ENCODE measurements at places on chromosomes 6 and 20.

- no peak for DNase-seq
These were observed 259.1 kb upstream of the FERMT1 start for GRCh38 chr20:6381887-6382286.

DNA sequence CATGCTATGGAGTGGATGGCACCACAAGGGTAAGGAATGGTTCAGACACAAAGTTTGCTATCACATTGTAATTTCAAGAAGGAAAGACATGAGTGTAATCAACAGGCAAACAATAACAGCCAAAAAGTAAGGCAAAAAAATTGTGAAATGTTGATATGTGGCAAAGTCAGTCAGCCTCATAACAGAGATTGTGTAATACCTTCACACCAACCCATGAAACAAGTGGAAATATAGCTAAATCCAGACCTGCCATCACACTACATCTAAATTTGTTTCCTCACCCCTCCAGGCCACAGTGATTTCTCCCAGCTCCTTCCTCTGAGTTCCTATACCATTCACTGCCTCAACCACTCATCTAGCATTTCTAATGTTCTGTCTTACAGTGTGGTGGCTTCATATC is 37.3 kb downstream of the SIM1 start:
- no peak for DNase-seq

GRCh38 chr6:29461021-29461814 is 4.3 kb downstream of the OR2H1 start:
- DNase-seq, result no peak

DNA sequence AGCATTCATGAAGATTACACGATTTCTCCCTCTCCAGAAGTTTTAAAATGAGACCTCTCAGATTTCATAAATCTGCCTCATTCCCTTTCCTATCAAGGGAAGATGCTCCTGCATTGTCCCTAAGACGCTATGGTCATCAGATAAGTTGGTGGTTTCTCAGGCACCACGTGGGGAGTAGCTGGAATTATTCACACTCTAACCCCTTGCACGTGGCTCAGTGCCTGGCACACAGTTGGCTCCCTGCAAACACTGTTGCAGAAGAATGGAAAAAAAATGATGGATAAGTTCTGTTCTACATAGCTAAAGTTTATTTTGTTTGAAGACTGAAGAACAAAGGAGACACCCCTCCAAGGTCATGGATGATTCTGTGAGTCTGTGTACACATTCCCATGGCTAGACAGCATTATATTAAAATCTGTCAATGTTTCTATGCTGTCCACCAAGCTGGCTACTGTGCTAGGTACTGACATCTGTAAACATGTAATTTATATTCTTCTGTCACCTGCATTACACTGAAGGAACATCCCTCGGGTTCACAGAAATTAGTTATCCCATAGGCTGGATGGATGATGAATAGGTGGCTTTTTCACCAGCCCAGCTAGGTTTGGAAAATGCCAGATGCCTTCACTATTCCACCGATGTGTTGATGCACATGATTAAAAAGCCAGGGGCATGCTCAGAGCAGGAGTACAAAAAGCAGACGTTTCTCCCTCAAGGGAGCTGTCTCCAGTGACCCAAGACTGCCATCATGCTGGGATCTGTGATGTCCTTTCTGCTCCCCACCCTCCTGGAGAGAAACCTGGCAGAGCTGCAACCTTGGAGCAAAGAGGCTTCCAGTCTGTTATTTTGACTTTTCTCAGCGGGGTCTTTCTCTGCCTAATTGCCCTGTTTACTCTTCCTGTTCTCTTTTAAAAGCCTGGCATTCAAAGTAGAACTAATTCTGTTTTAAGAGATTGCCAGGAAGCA is 610.5 kb downstream of the UTRN start:
- DNase-seq, result no peak

GRCh38 chr6:92756912-92757311 is 662.4 kb downstream of the EPHA7 start:
- DNase-seq, result no peak

- no peak for DNase-seq
These were observed 2.3 kb upstream of the TRAM2 start for GRCh38 chr6:52579006-52579660.

GRCh38 chr6:100283285-100283684 is 181.4 kb downstream of the SIM1 start:
- no peak for DNase-seq

DNA sequence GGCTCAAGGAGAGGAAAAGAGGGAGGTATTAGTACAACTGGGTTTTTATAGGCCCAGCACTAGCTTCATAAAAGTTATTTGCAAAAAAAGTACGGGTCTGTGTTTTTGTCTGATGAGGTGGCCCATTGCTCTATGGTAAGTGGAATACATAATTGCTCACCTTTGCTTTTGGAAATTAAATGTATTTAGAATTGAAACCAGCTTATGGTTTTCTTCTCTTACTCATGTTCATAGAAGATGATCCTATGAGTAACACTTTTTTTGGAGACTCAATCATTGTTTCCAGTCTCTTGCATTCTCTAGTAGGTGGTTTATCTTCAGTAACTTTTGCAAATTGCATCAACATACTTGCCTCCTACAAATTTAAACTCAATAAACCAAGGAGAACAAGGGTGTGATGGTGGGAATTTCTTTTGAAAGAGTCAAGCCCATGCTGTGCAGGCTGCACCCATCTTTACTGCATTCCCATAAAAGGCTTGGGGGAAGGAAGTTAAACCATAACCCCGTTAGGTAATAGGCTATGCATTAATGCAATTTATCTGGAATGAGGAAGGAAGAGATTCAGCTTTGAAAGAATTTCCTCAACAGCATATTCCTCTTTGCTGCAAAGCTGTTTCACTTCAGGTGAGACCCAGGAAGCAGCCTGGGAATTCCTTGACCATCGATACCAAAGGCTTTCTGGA is 48.5 kb upstream of the EDN1 start:
- no peak for DNase-seq

DNA sequence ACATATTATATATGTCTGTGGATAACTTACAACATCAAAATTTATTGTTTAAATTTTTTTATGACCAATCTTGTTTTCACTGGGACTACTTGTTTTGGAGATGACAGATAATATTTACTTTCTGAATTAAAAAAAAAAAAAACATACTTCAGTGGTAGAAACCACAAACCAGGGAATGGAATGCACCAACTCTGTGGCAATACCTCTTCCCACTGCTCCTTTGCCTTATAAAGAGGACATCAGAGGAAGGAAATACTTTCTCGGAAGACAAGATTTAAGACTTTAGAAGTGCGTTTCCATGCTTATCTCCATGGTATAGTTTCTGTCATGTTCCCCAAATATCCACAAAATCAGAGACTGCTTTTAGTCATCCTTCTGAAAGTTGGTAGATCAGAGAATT is 1241.1 kb upstream of the EYS start:
- DNase-seq, result no peak

DNA sequence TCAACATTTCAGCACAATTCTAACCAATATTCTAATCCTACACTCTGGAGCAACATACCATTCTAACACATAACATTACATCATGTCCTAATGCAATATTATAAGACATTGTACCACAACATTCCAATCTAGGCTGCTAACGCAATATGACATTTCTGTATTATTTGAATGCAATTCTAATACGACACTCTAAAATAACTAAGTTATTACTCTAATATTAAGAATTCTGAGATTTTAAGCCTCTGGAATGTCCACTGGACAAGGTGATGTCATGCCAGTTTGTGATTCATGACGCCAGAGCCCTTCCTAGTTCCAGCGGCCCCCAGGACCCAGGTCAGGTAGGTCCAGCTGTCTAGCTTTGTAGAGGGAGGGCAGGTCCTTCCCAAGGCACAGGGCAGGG is 69.7 kb upstream of the SIRPA start:
- no peak for DNase-seq

- DNase-seq, result no peak
These were observed 187.3 kb upstream of the FOXA2 start for GRCh38 chr20:22771706-22772105.

DNA sequence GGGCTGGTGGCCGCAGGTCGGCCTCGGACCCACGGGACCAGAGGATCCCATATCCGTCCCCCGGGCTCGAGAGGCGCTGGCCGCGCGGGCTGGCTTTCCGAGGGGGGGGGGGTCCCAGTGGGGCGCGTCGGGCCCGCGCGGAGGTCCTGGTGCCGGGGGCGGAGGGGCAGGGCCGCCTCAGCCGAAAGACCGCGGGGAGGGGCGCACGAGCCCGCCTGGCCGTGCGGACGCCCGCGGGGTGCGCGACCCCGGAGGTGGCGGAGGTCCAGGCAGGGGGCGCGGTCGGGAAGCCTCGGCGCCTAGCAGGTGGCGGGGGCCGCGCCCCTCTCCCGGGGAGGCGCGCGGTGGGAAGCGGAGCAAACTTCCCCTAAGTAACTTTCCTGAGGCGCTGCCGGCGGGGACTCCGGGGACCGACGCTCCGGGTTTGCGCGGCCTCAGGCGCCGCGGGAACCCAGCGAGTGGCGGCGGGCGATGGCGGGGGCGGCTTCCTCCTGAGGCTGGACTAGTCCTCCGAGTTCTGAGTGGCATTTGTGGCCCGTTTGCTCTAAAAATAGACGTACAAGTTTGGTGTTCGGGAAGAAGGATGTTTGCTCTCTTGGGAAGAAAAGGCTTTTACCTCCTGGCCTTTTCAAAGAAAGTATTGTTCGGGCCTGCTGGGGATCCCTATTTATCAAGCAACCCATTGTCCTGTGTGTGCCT is 26.5 kb upstream of the BTBD3 start:
- DNase-seq, result peak; percentile 68

DNA sequence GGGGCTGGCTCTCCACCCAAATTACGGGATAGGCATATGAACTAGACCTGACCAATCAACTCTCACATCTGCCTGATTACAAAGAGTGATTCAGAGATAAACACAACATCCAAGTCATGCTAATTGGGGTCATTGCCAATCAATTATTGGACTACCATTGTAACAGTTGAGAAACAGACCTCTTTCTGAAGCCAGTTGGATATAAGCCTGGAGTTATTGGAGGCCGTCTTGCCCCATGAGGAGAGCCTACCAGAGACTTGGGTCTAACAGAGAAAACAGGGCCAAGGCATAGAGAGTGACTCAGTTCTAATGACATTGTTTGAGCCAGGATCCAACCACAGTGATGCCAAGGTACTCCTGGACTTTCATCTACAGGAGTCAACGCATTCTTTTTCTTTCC is 39.4 kb upstream of the HIVEP2 start:
- DNase-seq, result no peak

DNA sequence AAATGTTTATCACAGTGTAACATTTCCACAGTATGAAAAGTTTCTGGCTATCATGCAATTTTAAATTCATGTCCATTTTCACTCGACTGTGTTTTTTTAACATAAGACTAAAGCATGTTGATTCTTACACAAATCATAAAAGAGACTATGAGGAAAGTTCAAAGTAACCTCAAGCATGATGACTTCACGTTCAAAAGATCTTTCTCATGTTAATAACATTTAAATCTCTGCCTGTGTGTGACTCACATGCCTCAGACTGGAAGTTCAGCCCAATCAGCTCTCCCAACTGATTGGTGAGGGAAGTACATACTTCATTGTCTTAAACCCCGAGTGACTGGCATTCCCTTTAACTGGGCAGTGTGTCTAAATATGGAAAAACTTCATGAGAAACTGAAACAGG is 37.4 kb downstream of the ATXN1 start:
- no peak for DNase-seq

- no peak for DNase-seq
These were observed 42.7 kb upstream of the TNFRSF21 start for GRCh38 chr6:47352194-47352920.

GRCh38 chr6:168496139-168496996 is 55.4 kb downstream of the SMOC2 start:
- no peak for DNase-seq

- DNase-seq, result peak; percentile 39
These were observed 181.6 kb upstream of the ECI2 start for GRCh38 chr6:4316867-4317400.

DNA sequence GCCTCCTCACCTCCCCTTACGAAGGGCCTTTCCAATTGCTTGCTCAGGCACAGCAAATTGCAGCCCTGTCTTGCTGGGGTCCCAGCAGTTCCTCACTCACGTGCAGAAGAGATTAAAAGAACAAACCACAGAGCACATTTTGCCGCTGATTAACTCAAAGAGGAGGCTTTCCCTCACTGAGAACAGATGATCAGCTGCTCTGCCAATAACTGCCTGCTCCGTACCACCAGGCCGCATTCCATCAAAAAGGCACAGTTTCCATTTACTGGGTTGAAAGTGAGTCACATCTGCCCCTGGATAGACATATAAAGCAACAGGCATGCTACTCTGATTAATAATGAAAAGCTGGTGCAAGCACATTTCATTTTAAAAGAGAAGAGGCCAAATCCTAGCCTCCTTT is 446.8 kb downstream of the PTPRT start:
- DNase-seq, result no peak

GRCh38 chr6:92024110-92024509 is 1395.2 kb downstream of the EPHA7 start:
- DNase-seq, result no peak

DNA sequence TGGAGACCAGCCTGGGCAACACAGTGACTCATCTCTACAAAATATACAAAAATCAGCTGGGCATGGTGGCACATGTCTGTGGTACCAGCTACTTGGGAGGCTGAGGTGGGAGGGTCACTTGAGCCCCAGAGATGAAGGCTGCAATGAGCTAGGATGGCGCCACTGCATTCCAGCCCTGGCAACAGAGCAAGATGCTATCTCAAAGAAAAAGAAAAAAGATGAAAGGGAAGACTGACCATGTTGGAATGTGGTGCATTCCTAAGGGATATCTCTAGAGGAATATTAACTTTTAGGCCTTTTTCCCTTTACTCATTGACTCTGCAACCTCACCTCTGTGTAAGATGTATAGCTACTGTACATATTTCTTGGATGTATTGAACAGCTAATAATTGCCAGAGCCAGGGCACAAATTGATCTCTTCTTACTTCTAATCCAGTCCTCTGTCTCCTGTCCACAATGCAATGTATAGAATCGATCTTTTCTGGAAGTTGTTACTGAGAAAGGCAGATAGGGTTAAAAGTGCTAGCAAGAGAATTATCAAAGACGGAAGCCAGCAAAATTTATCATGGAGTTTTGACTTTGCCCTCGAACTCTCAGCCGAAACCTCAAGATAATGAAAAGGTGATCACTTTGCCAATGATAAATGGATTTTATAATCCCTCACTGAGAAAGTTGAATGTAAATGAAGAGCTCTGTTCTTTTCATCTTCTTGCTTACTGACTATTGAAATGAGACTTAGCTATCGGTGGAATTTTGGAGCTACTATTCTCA is 46.3 kb downstream of the GCNT2 start:
- no peak for DNase-seq

DNA sequence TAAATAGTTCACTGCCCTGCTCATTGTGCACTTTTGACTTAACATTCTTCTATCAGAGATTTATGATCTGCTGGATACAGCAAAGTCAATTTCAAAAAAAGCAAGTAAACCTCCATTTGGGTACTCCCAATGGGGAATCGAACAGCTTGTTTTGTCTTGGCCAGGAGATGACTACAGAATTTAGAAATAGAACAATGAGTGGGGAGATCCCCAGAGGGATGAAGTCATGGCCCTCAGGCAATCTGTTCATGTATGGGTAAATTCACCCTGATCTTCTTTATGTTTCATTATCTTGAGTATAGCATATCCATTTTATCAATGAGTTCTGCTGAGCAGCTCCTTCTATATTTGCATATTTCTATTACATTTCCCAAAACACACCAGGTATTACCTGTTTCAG is 1681.9 kb downstream of the HACE1 start:
- no peak for DNase-seq
